Activated T-helper 17 cell treated with anti-CD3 and anti-CD28 coated beads, Interleukin-2, amount 50 U/mL, for 72 hours (primary cell): ENCODE measurements at places on chromosomes 16 and 17. TPM values are rescaled to one million over a fixed set of nuclear protein-coding genes. Genes with fewer than 3 reads are reported as not detected.

GRCh38 chr17:49604314-49604869 is 28.7 kb downstream of the NXPH3 start:
- ATAC-seq, result no peak

- ATAC-seq, result no peak
Observed at GRCh38 chr17:83068641-83069570, 10.5 kb upstream of the METRNL start.

DNA sequence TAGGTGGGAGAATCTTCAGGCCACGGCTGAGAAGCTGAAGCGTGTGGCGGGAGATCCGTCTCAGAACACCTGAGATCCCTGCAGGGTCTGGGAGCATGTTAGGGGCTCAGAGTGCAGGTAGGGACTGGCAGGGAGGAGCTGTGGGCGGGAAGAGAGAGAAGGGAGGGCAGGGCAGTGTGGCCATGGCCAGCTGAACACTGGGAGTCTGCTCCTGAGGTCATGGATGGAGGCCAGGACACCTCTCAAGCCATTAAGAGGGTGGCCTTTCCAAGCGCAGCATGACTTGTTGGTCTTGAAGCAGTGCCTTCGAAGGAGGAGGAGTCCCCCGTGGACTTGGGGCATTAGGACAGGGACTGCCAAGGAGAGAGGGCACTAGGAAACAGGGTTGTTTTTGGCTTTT is 23.7 kb downstream of the NAA60 start:
- ATAC-seq, result no peak

DNA sequence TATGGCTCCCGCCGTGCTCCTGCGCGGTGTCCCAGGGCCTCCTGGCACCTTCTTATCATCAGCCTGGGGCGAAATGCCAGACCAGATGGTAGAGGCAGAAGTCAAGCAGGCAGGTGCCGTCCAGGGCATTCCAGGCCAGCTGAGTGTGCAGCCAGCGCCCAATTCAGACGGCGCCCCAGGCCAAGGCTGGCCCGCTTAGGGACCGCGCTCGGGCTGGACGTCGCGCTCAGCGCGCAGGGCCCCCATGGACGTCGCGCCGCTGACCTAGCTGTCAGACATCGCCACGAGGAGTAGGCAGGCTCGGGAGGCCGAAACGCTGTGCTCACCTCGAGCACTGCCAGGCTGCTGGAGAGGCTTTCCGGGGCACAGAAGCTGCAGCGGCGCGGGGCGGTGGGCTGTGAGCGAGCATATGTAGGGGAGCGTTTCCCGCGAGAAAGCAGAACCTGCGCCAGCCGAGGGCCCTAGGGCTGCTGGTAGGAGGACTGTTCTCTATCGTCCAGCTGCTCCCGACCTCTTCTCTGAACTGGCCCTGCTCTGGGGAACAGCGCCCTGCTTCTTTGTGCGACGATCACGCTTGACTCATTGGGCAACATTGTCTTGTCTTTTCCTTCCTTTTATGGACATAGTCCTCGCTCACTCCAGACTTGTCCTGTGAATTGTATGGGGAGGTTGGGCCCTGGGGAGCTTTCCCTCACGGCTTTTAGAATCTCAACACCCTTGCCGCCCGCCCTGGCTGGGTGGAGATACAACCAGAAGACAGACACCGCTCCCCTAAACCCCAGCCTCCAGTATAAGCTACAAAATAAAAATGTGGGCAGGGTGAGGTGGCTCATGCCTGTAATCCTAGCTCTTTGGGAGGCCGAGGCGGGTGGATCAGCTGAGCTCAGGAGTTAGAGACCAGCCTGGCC is 8.4 kb upstream of the CA4 start:
- ATAC-seq, result no peak

GRCh38 chr17:29109477-29110371 is 66.8 kb downstream of the PIPOX start:
- ATAC-seq, result no peak

Gene FBXO39
- total RNA-seq, result not detected

DNA sequence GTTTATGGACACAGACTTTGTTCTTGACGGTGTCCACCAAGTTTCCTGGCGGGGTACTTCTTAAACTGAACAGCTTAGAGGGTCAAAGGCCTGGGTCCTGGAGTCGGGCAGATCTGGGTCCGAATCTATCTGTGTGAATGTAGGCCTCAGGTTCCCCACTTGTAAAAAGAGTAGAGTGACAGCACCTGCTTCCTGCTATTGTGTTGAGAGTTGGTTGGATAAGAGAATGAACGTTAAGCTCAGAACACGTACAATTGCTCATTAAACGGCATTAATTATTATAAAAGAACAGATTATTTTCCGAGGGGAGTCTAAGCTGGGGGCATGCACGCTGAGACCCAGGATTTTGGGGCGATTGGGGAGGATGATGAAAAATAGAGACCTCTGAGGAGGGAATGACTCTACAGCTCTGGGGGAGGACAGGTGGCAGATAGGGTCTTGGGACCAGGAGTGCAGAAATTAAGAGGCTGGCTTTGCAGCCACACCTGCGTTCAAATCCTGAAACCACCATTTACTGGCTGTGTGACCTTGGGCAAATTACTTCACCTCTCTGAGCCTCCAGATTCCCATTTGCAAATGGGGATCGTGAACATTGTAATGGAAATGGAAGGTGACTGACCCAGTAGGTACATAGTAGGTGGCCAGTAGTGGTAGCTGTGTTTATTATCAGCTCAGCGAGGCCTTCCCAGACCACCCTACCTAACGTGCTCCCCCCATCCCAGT is 862 bp downstream of the CLEC16A start:
- no peak for ATAC-seq

DNA sequence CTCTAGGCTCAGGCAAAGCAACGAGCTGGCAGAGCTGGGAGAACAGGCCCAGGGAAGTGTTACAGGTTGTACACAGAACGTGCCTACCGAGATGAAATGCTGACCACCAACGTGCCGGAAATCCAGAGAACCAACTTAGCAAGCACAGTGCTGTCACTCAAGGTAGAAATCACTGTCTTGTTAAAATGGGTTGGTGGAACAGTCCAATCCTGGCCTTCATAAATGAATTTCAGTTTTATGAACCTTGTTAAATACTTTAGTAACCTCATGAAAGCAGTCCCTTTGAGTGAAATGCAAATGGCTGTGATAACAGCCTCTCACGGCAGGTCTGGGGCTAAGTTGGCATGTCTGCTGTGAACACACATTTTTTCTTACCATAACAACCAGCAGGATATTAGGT is 29.0 kb downstream of the ETV4 start:
- ATAC-seq, result peak; percentile 9

DNA sequence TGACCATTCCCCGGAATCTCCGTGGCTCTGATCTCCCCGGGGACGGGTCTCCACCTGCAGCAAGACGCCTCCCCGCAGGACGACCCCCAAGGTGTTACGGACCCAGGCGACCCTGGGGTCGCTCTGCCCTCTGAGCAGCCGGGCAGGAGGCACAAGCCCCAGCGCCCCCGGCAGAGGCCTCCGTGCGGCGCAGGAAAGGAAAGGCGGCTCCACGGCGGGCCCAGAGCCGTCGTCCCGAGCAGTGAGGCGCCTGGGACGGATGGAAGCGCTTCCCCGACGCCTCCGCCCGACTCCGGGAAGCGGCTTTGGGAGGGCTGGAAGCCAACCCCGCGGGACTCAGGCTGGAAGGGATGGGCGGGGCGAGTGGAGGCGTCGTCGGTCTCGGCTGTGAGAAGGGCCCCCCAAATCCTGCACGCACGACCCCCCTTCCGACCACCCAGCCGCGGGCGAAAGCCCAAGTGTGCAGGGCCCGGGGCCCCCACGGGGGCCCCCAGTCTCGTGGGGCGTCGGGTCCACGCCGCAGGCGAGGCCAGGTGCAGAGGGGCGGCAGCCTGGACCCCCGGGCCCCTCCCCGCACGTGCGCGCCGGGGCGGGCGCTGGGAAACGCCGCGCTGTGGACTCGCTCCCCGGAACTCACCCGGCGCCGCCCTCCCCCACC is 32.7 kb upstream of the RPH3AL start:
- peak; percentile 21 for ATAC-seq

Gene TAOK2
- 34.9 TPM for total RNA-seq

Gene PEMT
- total RNA-seq, result 33.5 TPM

Gene FBXL16
- total RNA-seq, result 6.4 TPM

- ATAC-seq, result peak; percentile 70
Observed at GRCh38 chr17:42422412-42422957, 571 bp downstream of the CAVIN1 start.

Gene LDHD
- total RNA-seq, result 0.48 TPM

Gene YBX2
- 0.15 TPM for total RNA-seq

DNA sequence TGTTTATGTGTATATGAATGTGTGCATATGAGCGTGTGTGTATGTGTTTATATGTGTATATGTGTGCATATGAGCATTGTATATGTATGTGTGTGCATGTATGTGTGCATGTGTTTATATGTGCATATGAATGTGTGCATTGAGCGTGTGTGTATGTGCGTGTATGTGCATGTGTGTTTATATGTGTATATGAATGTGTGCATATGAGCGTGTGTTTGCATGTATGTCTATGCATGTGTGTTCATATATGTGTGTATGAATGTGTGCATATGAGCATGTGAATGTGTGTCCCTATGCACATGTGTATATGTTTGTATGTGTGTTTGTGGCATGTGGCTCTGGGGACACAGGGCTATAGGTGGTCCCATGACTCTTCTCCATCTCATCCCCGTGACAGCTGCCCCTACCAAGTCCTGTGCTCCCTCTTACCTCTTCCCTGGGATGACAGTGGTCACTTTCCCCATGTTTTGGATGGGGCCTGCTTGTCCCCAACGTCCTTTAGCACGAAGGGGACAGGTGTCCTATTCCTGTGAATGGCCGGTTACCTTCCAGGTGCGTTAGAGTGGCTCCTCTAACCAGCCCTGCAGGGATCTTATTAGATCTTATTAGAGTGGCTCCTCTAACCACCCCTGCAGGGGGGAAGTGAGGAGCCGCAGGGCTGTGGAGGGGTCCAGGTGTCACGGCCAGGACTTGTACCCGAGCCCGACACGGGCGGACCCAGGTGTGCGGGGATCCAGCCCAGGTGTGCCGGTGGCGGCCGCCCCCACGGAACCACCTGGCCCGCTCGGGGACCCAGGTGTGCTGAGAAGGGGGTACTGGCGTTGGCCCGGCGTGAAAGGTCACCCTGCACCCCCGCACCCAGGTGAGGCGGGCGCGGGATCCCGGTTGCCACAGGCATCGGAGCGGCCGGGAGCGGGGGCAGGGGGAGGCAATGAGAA is 105.6 kb downstream of the SEC14L1 start:
- ATAC-seq, result no peak

GRCh38 chr16:16019488-16019887 is 70.1 kb downstream of the ABCC1 start:
- ATAC-seq, result no peak

Gene NLRC5
- 182 TPM for total RNA-seq

Gene HOXB9
- total RNA-seq, result 0.58 TPM

DNA sequence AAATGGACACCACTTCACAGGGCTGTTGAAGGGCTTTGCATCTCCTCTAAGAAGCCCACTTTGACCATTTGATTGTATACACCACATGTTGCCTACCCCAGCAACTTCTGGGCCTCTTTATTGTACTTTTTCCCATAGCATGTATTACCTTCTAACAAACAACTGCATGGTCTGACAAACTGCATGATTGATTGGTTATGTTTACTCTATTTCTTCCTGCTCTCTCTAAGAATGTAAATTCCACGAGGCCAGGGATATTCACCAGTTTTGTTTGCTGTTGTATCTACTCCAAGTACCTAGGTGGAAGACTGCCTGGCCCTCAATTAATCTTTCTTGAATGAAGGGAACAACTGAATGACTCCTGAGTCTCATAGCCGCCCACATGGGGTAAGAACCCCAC is 22.2 kb upstream of the BBS2 start:
- ATAC-seq, result no peak

- ATAC-seq, result no peak
Observed at GRCh38 chr16:50066482-50067289, 916 bp downstream of the HEATR3 start.

DNA sequence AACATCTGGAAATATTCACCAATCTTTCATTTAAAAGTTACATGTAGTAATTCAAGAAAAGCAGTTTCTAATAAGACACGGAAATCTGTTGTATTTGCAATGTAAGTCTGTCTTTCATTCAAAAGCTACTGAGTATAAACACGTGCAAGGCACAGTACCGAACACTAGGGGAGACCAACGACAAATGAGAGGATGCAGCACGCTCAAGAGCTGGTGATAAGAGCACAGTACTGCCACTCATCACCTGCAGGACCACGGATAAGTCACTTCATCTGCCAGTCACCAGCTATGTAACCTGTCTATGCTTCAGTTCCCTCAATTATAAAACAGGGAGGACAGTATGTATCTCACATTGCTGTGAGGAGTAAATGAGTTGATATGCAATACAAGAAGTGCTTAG is 67.1 kb downstream of the CLEC18A start:
- ATAC-seq, result peak; percentile 75

Gene CCL3
- 108 TPM for total RNA-seq

GRCh38 chr17:47281216-47281615 is 27.6 kb downstream of the ITGB3 start:
- no peak for ATAC-seq

DNA sequence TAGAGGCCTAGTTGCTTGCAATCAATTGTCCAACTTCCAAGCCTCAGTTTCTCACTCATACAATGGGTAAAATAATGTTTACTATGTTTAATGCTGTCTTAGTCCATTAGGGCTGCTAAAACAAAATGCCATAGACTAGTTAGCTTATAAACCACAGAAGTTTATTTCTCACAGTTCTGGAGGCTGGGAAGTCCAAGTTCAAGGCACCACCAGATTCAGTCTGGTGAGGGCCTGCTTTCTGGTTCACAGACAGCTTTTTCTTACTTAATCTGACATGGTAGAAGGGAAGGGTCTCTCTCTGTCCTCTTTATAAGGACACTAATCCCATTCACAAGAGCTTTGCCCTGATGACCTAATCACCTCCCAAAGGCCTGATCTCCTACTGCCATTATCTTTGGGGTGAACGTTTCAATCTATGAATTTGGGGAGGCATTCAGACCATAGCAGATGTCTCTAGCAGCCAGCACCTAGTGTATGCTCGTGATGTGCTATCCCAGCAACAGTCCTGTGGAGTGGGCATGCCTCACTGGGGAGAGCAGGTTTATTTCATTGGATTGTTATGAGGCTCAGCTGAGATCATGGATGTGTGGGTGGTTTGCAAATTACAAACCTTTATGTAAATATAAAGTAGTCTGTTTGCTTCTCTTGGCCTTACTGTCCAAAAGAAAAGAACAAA is 25.2 kb downstream of the YPEL2 start:
- ATAC-seq, result no peak

GRCh38 chr17:79322211-79323123 is 247.8 kb downstream of the ENGASE start:
- no peak for ATAC-seq

Gene ZP2
- not detected for total RNA-seq

- ATAC-seq, result peak; percentile 52
Observed at GRCh38 chr16:21713549-21714368, 50.0 kb downstream of the OTOA start.

DNA sequence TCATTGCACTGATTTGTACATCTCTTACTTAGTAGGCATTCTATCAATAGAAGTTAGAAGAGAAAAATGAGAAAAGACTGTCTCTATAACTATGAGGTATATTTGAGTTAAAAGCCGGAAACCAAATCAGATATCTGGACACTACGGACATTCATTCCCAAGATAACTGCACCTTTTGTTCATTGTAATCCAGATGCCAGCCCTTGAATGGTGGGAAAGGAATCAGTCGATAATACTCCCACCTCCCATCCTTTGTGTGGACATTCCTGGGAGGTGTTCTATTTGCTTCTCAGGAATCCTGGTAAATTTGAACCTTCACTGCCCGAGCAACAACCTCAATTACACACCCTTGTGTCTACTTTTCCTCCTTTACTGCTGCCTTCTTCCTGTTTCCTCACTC is 225.2 kb downstream of the CHD9NB start:
- no peak for ATAC-seq

Gene CCL7
- total RNA-seq, result not detected

Gene HIC1
- 24.4 TPM for total RNA-seq

Gene NSF
- 35.0 TPM for total RNA-seq
